ENCODE measurements at places on chromosomes 12 and 14.

- no peak for DNase-seq
These were observed 52.0 kb downstream of the HELB start for GRCh38 chr12:66354291-66354690.

DNA sequence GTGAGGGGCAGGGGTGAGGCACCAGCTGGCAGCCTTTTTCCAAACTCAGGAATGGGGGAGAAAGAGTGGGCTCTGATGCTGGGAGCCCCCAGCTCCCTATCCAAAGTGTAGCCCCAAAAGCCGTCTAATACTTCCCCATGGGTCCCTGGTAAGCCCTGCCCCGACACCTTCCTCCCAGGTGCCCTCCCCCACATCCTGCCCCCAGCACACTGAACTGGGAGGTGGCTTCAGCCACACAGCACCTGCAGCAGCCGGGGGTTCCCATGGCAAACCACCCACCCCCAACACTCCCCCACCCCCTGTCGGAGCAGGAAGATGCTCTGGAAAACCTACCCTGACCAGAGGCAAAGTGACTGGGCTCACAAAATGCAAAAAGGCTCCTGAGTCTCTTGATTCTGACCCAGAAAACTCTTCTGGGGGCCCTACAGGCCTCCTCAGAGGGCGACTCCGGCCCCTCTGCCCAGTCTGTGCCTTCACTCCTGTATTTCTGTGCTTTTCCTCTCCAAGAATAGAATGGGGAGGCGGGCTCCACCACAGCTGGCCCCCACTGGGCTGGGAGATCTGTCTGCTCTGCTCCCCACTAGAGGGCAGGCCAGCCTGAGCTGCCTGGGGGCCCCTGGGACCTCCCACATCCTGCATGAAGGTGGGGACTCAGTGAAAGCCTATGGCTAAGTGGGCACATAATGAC, 81.6 kb downstream of the ITPK1 start:
- DNase-seq: no peak

DNA sequence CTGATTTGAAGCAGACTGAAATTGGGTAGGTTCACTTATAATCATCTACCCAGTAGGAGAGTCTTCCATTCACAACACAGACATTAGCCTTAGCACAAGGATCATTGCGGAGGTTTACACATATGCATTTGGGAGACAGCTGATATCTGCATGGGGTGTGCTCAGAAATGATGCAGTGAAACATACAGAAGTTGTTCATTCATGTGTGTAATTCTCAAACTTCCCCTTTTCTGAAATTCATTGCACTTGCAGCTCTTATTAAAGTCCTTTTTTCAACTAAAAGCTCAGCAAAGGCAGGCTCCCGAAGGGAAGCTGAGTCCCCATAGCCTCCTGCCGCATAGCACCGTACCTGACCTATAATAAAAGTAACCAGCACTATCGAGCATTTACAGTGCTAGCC, 218.3 kb upstream of the CRY1 start:
- DNase-seq: no peak

DNA sequence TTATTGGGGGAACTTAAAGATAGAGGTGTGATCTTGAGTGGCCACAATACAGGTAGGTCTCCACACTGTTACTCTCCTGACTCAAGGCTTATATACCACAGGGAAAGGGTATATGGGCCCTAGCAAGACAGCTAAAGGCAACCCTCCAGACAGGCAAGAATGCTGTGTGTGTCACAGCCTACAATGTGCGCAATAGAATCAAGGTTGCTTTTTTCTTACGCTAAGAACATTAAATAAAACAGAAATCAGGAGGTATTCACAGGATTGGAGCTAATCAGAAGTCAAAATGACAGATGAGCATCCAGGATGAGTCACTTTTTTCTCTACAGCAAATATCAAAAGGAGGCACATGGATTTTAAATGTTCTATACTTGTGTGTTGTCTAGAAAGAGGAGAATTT, 1797.9 kb upstream of the SEL1L start:
- DNase-seq: no peak

GRCh38 chr12:130776857-130777339, 60.8 kb upstream of the RIMBP2 start:
- no peak for DNase-seq

All from right hindlimb (tissue), 1 donor.